SJSA1 (cell line): ENCODE measurements at places on chromosomes 12 and 14. TPM values are rescaled to one million over a fixed set of nuclear protein-coding genes. Genes with fewer than 3 reads are reported as not detected.
A peak's percentile ranks its signal among the peaks of the same experiment; 100 is the strongest.

DNA sequence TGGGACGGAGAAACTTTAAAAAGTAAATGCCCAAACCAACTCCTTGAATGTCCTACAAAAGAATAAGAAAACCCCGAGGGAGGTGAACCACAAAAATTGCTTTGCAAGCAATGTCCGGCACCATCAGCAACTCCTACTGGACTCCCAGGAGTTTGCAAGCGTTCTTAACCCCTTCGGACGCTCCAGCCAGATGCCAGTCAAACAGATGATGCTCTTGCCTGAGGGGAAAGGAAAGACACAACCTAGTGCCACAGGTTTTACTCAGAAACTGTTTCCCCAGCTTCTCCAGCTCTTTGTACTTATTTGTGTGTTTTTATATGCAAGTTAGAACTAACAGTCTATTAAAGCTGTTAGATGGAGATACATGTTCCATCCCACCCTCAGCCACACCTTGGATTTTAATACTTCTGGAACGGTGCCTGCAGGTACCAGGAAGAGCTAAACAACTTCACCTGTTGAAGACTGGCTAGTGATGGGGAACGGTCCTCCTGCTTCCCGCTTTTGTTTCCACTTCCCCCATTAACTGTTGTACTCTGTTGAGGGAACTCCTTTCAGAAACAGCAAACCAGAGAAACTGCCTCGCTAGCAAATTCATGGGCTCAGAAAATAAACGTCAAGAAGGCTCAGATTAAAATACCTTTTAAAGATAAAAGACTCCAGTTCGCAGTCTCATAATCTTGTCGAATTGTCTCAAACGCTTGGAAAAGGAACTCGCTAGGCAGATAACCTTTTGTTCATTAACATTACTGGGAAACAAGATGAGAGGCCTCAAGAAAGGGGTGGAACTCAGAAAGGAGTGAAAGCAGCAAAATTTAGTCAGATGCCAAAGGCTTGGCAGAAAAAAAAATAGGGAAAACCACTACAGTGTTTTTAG lies 1.1 kb upstream of the FERMT2 start:
- peak; percentile 36 for DNase-seq

DNA sequence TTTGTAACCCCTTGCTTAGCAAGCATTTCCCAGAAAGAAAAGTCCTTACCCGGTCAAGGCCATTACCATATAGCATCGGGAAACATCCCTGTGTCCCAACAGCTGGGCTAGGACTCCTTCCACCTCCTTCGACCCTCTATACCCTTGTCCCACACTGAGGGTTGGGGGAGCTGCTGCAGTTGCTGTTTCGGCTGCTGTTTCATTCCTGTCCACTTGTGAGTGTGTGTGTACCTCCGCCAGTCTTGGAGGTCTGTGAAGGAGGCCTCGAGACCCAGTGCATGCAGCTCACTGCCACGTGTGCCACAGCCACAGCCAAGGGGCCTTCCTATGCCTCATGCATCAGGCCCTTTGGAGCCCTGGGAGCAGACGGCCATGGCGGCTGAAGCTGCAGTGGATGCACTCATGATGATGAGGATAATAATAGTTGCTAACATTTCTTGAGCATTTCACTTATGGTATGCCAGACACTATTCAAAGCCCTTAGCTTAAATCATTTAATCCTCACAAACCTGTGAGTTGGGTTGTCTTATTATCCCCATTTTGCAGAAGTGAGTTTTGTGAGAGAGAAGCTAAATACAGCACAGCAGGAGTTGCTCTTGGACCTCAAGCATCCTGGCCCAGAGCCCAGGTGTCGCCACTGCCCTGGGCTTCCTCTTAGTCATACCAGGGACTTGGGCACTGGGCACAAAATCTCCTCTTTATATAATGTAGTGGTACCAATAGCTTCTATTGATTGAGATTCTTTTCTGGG lies 156.5 kb downstream of the PRKCH start:
- DNase-seq: no peak

The AMN gene
- not detected in 2 replicates for total RNA-seq

GRCh38 chr12:104790296-104791125 lies 167.6 kb downstream of the SLC41A2 start:
- DNase-seq: no peak

GRCh38 chr14:35408026-35408425 lies 3.5 kb upstream of the NFKBIA start:
- DNase-seq: no peak

The ADSS1 gene
- 0.06 and 0.34 TPM in 2 replicates for total RNA-seq

DNA sequence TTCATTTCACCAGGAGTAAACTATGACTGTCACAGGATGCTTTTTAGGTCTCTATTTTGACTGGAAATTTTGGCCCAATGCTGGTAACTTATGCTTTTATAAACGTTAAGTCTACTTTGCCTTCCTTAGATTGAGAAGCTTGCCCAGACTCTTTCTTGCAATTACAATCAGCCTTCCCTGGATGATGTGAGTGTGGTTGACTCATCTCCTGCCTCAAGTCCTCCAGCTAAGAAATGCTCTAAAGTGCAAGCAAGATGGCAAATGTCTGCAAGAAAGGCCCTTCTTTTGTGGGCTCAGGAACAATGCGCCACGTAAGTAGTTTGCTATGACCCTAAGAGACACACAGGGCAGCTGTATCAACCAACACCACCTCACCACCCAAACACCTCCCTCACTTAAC lies 96.9 kb downstream of the SYNE2 start:
- no peak for DNase-seq

The SLC17A8 gene
- not detected in 2 replicates for total RNA-seq

- no peak for DNase-seq
These were observed 2.0 kb upstream of the SLC2A3 start for GRCh38 chr12:7937833-7938506.

GRCh38 chr14:20219033-20219432 lies 4.5 kb upstream of the OR11H6 start:
- no peak for DNase-seq

DNA sequence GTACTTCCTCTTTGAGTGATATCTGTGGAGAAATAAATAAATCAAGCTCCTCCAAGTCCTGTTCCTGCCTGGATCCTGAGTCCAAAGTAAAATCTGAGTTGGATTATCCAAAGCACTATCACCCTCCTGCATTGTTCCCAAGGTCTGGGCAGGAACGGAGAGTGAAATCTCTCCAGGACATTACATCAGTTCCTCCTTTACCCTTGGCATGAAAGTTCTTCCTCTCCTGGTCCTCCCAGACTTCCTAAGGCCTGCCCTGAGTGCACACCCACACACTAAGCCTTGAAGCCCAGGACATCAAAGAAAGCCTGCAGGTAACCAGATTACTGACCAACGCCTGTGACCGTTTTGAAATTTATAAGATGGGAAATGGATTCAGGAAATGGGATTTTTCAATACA lies 206.8 kb upstream of the BCL2L14 start:
- DNase-seq: no peak

DNA sequence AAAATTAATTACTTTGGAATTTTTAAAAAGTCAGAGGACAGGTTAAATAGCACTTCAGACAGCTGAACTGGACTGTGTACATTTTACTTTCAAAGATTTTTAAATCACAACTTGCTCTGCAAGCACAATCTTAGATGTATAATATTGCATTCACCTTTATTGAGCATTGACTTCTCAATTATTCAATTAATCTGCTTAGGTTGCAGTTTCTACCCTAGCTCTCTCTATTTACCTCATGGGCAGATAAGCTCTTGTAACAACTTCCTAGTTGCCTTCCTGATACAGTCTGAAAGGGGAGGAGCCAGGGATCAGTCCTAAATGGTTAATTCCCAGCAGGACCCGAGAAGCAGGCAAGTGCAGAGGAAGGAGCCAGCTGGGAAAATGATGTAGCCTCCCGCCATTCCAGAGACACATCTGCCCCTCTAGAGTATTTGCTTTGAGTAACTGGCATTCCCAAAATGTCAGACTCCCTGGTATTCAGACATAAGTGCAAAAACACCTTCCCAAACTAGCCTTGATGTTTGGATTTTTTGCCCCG lies 302.8 kb downstream of the GALC start:
- no peak for DNase-seq

DNA sequence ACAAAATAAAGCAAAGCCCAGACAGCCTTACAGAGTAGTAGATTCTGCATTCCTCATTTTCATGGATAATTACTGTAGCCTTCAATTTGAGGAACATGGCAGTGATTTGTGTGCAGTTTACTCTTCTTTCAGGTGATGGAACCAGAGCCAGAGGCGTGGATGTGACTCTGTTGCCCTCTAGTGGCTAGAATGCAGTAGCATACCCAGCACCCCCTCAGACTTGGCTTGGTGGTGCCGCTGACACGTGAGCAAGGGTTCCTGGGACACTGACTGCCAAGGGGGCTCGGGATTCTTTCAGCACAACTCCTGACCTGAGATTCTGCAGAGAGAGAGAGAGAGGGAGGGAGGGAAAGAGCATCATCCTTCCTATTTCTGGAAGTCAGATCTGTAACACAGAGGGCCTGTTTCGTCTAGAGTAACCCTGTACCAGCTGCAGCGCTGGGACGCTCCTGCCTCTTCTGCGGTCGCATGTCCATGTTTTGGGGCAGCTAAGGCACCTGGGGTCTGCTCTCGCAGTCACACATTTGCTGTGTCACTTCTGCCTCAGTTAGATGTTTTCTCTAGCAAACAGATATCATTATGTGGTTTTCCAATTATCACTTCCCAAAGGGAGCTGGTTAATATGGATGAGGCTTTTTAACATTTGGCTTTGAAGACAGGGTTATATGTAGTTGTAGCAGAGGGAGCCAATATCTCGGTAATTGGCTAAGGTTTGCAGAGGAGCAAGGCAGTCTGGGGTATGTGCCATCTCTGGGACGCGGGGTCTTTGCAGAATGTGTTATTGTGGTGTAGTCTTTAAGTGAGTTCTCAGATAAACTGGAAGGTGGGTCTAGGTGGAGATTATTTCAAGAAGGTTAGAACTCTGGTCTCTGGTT lies 428.1 kb downstream of the NRXN3 start:
- peak; percentile 29 for DNase-seq

GRCh38 chr14:24984846-24985589 lies 64.9 kb downstream of the STXBP6 start:
- no peak for DNase-seq

The KCNC2 gene
- total RNA-seq: not detected in 2 replicates

The RTL1 gene
- total RNA-seq: not detected in 2 replicates

The FIGNL2 gene
- not detected in 2 replicates for total RNA-seq

- DNase-seq: peak; percentile 95
These were observed 28.8 kb upstream of the BHLHE41 start for GRCh38 chr12:26153421-26154154.

- no peak for DNase-seq
These were observed 16.6 kb downstream of the FAIM2 start for GRCh38 chr12:49887091-49887490.

The GALNT8 gene
- not detected in 2 replicates for total RNA-seq

DNA sequence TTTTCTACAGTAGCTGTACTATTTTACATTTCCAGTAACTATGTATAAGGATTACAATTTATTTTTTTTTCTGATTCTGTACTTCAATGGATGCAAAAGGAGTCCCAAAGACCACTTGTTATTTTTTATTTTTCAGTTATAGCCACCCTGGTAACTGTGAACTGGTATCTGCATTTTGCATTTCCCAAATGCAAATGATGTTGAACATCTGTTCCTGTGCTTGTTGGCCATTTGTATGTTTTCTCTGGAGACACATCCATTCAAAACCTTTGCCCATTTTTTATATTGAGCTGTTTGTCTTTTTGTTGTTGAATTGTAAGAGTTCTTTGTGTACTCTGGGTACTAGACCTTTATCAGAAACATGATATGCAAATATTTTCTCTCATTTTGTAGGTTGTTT lies 485.6 kb downstream of the LRIG3 start:
- DNase-seq: no peak
